T-helper 9 cell (primary cell): ENCODE measurements at places on chromosomes 7 and 10.
A peak's percentile ranks its signal among the peaks of the same experiment; 100 is the strongest.

- no peak for DNase-seq
These were observed 1.3 kb downstream of the AMPH start for GRCh38 chr7:38629651-38630510.

- DNase-seq, result no peak
These were observed 136.2 kb downstream of the WDR11 start for GRCh38 chr10:120987359-120987758.

- DNase-seq, result no peak
These were observed 95.4 kb downstream of the HGF start for GRCh38 chr7:81674431-81674830.

- no peak for DNase-seq
These were observed 276.0 kb upstream of the VWC2 start for GRCh38 chr7:49497471-49497870.

GRCh38 chr10:95290461-95291364, at the start of gene PDLIM1:
PDLIM1 (minus strand) TSS chr10:95291003; CDS start chr10:95290915, 88 bp downstream.
- DNase-seq, result peak; percentile 3

DNA sequence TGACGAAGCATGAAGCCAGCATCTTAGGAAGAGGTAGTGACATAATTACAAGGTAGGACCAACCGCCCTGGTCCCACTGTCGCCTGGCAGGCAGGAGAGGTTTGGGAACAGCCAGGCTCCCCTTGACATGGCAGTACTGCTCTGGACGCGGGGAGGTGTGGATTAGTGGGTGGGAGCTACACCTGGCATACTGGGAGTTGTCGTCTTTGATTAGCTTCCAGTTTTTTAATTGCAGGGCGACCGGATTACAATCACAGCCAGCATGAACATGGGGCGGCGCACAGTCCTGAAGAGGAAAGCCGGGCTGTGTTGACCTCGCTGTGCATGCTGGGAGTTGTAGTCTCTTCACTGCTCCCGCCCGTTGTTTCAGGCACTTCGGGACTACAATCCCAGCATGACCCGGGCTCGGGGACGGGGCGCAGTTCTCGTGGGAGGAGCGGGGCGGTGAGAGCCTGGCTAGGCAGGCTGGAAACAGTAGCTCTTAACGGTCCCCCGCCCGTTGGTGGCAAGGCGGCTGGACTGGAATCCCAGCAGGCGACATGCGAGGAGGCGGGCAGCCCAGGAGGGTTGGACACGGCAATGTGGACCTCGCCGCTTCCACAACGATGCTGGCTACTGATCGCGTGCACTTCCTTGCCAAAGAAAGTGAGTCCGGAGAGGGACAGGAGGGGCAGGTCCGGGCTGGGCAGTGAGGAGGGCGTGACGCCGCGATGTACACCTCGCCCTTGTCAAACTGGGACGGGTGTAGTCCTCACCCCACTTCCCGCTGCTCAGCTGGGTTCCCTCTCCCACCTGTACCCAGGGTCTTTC, 98.0 kb upstream of the ZNF722 start:
- DNase-seq, result peak; percentile 76

GRCh38 chr10:111146025-111146640, 69.3 kb downstream of the ADRA2A start:
- no peak for DNase-seq

- DNase-seq, result no peak
These were observed 130.4 kb upstream of the STEAP4 start for GRCh38 chr7:88437132-88437531.

DNA sequence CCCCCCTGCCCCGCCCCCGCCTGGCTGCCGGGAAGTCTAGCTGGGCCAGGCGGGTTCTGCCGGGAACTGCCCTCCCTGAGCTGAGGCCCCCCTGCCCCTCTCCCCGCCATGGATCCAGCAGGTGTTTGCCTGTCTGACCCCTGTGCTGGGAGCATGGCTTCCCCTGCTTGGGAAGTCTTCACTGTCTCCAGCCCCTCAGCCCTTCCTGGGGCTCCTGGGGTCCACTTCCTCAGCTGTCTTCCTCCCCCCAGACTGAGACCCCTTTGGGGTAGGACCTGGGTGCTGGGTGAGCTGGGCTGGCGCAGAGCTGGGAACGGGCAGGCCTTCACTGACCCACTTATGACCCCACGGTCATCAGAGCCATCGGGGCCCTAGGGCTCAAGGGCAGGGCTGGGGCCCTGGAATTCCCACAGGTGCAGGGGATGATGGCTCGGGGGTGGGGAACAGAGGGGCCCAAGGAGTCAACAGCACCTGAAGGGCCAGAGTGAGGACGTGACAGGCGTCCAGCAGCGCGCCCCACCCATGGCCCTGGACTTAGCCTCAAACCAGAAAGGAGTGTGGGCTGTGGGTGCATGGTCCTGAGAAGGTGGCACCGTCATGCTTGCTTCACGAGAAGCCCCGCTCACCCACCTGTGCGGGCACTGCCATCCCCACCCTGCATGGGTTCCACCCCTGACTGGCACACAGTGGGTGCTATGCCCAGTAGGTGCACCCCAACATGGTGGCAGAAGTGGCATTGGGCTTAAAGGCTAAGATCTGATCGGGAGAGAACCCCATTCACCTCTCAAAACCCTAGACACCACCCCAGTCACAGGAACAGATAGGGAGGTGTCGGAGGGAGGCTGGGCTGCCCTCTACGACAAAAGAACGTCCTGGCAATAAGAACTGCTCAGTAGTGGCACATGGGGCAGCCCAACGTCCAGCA, 16.2 kb upstream of the TNRC18 start:
- no peak for DNase-seq

GRCh38 chr7:54907981-54908380, 110.8 kb upstream of the EGFR start:
- no peak for DNase-seq
